NCI-H510A (cell line): ENCODE measurements at places on chromosomes 7 and 10.

GRCh38 chr10:124455441-124455840 is 5.6 kb upstream of the NKX1-2 start:
- DNase-seq, result no peak

- no peak for DNase-seq
These were observed 99.9 kb upstream of the IKZF1 start for GRCh38 chr7:50204581-50204980.

DNA sequence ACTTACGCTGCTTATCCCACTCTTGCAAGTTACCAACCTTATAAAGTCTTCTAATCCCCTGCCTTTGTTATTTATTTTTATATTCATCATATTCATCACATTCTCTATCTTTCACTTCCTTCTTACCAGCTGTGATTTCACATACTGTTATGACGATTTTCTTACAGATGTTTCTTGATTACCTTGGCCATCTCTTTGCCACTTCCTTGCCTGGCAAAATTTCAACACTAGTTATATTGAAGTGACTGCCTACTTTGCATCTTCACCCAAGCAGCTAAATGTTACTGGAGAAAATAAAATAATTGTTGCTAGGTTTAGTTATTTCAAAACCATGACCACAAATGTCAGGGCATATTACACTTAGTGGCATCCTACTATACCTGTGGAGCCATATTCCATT is 8.8 kb upstream of the STEAP4 start:
- no peak for DNase-seq

- DNase-seq, result no peak
These were observed 41.9 kb upstream of the FAM180A start for GRCh38 chr7:135790371-135790977.

DNA sequence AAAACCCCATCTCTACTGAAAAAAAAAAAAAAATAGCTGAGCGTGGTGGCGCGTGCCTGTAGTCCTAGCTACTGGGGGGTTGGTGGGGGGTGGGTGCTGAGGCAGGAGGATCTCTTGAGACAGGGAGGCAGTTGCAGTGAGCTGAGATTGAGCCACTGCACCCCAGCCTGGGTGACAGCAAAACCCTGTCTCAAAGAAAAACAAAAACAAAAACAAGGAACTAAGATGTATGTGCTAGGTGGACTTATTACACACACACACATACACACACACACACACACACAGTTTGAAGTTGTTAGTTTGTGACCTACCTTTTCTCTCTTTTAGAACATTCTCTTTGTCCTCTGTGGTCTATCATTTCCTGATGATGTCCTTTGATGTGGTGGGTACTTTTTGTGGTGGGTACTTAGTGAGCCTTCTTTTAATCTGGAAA is 53.5 kb downstream of the EXOC6 start:
- no peak for DNase-seq

DNA sequence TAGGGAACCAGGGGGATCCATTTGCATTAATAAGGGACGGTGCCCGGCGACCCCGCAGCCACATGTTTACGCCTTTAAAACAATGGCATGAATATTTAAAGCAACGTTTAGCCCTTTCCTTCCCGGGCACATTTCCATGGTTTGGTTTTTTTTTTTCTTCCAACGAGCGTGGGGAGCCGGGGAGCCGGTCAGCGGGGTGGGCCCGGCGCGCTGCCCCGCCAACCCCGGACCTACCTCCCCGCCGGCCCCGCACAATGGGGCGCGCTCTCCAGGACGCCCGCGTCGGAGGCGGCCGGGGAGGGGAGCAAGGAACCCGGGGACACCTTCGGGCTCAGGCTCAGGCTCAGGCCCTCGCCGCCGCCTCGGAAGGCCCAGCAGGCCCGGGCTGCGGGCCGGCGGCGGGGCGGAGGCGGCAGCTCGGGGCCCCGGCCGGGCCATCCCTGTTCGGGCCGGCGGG is 1.0 kb downstream of the SEPHS1 start:
- DNase-seq, result no peak

- DNase-seq, result no peak
These were observed 87.3 kb downstream of the ADCY1 start for GRCh38 chr7:45661302-45661995.

DNA sequence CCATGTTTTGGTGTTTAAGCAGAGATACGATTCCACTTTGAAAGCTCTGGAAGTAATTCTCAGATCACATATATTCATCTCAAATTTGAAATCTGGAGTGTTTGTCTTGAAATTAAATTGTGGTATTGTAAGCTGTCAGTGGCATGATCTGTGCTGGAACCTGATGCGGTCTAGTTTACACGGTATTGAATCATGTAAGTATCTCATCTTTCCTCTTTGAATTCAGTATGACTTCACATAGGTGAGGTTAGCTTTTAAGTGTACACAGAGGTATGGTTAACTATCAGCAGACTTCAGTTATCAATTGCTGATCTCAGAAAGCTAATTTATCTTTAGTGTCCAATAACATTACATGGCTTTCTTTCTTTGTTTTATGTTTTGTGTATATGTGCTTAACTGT is 155.2 kb downstream of the MGMT start:
- DNase-seq, result no peak

GRCh38 chr10:34313353-34313752 is 501.7 kb downstream of the PARD3 start:
- no peak for DNase-seq

DNA sequence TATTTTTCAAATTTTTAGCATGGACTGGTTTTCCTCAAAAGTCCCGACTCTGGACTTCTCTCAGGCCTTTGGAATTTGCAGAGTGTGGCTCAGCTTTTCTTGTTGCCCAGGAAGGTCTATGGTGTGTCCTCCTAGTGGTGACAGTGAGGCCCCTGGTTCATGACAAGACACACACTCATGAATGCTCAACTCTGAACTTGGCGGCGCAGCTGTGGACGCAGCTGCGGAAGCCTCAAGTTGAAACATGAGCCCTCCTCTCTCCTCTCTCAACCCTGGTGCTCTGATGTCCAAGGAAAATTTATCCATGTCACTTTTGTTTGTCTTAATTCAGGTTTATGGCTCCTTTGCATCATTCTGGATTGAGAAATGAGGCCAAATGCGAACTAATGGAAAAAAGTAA is 183.9 kb downstream of the HECW1 start:
- no peak for DNase-seq

DNA sequence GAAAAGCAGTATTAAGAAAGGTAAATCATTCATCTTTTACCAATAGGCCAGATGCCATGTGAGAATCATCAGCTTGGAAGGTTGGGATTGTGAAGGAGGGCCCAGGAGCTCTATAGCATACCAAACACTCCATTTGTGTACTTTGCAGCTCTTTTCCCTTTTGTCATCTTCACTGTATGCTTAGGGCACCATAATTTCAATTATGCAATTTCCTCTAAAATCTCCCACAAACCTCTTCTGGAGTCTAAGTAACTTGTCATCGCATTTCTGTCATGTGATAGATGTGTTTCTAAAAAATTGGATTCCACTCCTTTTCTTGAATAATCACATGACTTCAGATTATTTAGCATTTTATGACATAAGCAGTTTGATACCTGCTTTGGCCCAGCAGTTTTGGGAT is 17.9 kb downstream of the RPP30 start:
- DNase-seq, result no peak

DNA sequence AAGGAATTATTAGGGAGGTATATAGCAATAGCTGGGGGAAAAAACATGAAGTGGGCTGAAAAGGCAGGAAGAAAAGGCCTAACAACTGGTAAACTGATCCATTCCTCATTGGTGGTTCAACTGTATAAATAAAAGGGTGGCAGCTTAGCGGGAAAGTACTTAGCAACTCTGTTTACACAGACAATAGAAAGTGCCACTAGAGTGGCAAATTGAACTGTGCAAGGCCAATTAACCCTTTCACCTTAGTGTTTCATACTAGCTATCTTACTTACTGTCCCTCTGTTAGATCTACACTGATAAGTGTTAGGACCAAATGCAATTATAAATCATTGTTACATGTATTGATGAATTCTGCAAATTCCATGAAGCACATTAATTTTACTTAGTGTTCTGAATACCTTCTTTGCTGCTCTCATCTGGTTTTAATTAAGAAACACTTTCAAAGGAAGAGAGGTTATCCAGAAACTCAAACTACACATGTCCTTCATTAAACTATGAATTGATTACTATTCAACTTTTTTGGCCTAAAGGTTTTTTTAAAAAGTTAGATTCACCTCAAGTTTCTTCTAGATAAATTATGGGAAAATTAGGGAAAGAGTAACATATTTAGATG is 28.0 kb downstream of the DNAJC1 start:
- DNase-seq, result peak; percentile 65

- no peak for DNase-seq
These were observed 505.3 kb downstream of the SORCS3 start for GRCh38 chr10:105146436-105146835.

DNA sequence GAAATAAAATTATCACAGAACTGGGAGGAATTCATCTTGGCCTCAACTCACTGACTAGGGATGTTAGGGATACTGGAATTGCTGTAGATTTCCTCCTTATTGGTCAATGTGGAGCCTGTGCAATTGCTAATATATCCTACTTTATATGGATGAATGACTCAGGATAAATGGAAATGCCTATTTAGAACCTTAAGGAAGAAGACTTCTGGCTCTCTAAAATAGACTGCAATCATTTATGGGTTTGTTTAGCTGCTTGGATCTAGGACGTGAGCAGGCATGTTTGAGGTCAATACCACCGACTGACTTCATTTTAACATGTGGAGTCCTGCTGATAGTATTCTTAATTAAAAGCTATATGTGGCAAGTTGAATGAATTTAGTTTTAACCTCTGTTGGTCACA is 1040.1 kb upstream of the LRRN3 start:
- no peak for DNase-seq

GRCh38 chr7:151736403-151736909 is 140.5 kb downstream of the PRKAG2 start:
- DNase-seq, result peak; percentile 43

DNA sequence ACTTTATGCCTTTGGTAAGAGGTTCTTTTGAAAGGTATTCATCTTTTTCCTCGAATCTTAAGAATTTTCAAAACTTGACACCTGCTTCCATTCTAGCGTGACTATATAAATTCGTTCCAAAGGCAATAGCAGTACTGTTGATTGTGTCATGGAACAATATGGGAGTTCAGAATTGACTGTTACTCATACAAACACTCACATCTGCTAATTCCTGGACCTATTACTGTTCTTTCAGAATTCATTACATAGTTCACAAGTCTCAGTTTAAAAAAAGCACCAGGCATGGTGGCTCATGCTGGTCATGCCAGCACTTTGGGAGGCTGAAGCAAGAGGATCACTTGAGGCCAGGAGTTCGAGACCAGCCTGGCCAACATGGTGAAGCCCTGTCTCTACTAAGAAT is 80.9 kb downstream of the CACNB2 start:
- DNase-seq, result no peak

DNA sequence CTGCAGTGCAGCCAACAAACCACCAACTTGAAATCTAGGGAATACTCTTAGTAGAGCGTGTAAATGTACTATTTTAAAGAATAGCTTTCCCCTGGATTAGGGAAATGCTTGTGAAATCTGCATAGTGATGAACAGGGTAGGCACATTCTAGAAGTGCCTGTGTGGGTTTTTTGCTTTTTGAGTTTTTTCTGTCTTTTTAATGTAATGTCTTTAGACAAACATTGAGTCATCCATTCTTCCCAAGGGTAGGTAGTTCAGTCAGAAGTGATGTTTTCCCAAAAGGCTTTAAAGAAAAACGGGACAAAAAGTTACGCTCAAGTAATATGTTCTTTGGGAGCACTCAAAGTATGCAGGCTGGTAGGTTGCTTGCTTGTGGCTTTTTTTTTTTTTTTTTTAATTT is 130.0 kb downstream of the AUTS2 start:
- DNase-seq, result no peak

GRCh38 chr10:131682271-131682962 is 218.4 kb upstream of the PPP2R2D start:
- DNase-seq, result no peak

GRCh38 chr7:124893140-124893827 is 36.3 kb downstream of the POT1 start:
- DNase-seq, result no peak

DNA sequence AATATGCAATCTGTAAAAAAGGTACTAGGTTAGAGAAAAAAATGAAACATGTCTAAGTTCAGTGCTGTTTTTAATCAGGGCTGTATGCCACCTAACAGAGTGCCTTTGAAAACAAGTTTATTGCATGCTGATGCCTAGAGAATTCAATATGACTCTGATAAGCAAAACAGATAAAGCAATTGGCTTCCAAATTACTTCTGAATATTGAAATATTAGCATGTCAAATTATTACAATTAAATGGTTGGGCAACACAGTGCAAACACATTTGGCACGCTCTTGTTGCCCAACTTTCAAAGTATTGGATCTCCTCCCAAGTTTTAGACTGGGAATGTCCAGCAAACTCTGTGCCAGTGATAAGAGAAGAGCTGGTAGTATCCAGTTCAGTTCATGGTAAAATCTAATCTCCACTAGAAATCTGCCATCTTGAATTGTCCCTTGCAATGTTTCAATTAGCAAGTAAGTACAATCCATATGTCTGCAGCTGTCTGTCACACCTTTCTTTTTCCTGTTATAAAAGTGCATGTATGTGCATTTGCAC is 65.2 kb upstream of the FAM133B start:
- no peak for DNase-seq

DNA sequence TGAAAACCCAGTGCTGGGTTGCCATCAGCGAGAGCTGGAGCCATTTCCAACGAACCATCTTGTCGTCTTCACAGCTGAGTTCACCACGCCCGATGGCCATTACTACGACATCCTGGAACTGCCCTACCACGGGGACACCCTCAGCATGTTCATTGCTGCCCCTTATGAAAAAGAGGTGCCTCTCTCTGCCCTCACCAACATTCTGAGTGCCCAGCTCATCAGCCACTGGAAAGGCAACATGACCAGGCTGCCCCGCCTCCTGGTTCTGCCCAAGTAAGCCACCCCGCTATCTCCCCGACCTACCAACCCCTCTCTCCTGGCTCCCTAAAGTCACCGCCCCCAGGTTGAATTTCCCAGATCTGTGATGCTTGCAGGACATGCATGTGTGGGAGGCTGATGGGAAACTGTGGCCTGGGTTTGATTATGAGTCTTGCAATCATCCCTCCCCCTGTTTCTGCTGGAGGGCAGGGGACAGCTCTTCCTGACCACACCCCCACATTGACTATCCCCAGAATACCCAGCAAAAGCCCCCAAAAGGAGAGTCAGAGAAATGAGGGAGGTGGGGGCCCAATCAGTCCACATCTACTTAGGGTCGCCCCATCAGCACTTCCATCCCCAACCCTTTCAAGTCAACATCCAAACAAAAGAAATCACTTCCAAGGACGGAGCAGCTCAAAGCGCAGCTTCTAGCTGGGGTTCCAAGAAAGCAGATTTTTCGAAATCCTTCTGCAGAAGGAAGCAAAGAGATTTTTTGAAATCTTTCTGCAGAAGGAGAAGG is 6.9 kb downstream of the SERPINE1 start:
- no peak for DNase-seq

- no peak for DNase-seq
These were observed 144.6 kb upstream of the GPR26 start for GRCh38 chr10:123521556-123521955.

GRCh38 chr10:24707445-24707844 is 16.2 kb downstream of the ARHGAP21 start:
- no peak for DNase-seq
